Fibroblast of lung (primary cell): ENCODE measurements at places on chromosomes 6 and 20. TPM values are rescaled to one million over a fixed set of nuclear protein-coding genes. Genes with fewer than 3 reads are reported as not detected.

HLA-DPB1 gene
- total RNA-seq: 1.3 and 5.4 TPM in 2 replicates

CARMIL1 gene
- total RNA-seq: 10.2 and 10.5 TPM in 2 replicates

CLDN20 gene
- not detected in 2 replicates for total RNA-seq

AVP gene
- not detected in 2 replicates for total RNA-seq

KCNK16 gene
- total RNA-seq: not detected in 2 replicates

MOCS1 gene
- 16.7 and 21.8 TPM in 2 replicates for total RNA-seq

MUC21 gene
- not detected in 2 replicates for total RNA-seq

F13A1 gene
- total RNA-seq: under 0.01 TPM in 1 of 2 replicates, not detected in the other

SDC4 gene
- 142 and 175 TPM in 2 replicates for total RNA-seq

CYP39A1 gene
- total RNA-seq: 3.6 and 3.8 TPM in 2 replicates

CGA gene
- not detected in 2 replicates for total RNA-seq

GTSF1L gene
- total RNA-seq: not detected in 2 replicates

C20orf96 gene
- total RNA-seq: 3.9 and 4.8 TPM in 2 replicates

MOCS3 gene
- total RNA-seq: 9.2 and 10.1 TPM in 2 replicates

PKIB gene
- 0.51 and 1.3 TPM in 2 replicates for total RNA-seq

RBPJL gene
- total RNA-seq: not detected in 2 replicates

FAM162B gene
- 13.1 and 16.2 TPM in 2 replicates for total RNA-seq

TLDC2 gene
- total RNA-seq: under 0.01 TPM in 1 of 2 replicates, not detected in the other

GINM1 gene
- 53.8 and 56.8 TPM in 2 replicates for total RNA-seq

CRYBG1 gene
- total RNA-seq: 2.1 and 10.1 TPM in 2 replicates

DOK5 gene
- 16.9 and 19.2 TPM in 2 replicates for total RNA-seq

HTR1E gene
- total RNA-seq: not detected in 2 replicates

DEFB124 gene
- not detected in 2 replicates for total RNA-seq

CAGE1 gene
- under 0.01 and 0.17 TPM in 2 replicates for total RNA-seq

CLPSL1 gene
- total RNA-seq: not detected in 2 replicates

PFDN6 gene
- 39.8 and 43.1 TPM in 2 replicates for total RNA-seq

RPP21 gene
- 30.2 and 34.7 TPM in 2 replicates for total RNA-seq

RRAGD gene
- 1.8 TPM in 2 replicates for total RNA-seq

APOBEC2 gene
- total RNA-seq: not detected in 2 replicates

WTAP gene
- 124 and 137 TPM in 2 replicates for total RNA-seq

CCN5 gene
- total RNA-seq: 21.1 and 31.4 TPM in 2 replicates
